ENCODE measurements at places on chromosomes 6 and 20. TPM values are rescaled to one million over a fixed set of nuclear protein-coding genes. Genes with fewer than 3 reads are reported as not detected.

PLAGL1 gene
- total RNA-seq = 10.6 TPM

CFAP206 gene
- 0.31 TPM for total RNA-seq

DAAM2 gene
- 13.6 TPM for total RNA-seq

PTPRT gene
- total RNA-seq = under 0.01 TPM

TFAP2C gene
- total RNA-seq = not detected

FAM50B gene
- 11.0 TPM for total RNA-seq

OR12D2 gene
- total RNA-seq = not detected

ZCCHC3 gene
- total RNA-seq = 7.9 TPM

PROKR2 gene
- total RNA-seq = not detected

MEI4 gene
- not detected for total RNA-seq

UCKL1 gene
- 15.7 TPM for total RNA-seq

NHSL1 gene
- total RNA-seq = 4.6 TPM

MRPL14 gene
- 34.4 TPM for total RNA-seq

UNC93A gene
- not detected for total RNA-seq

BCAS1 gene
- not detected for total RNA-seq

HLA-DPA1 gene
- total RNA-seq = 2.8 TPM

C20orf202 gene
- not detected for total RNA-seq

CAPN11 gene
- total RNA-seq = 0.13 TPM

SHLD1 gene
- total RNA-seq = 2.5 TPM

HUS1B gene
- total RNA-seq = 0.66 TPM

FKBP1C gene
- 0.79 TPM for total RNA-seq

SUMO4 gene
- total RNA-seq = 1.3 TPM

PLCB1 gene
- total RNA-seq = 24.3 TPM

ECT2L gene
- under 0.01 TPM for total RNA-seq

ANKRD6 gene
- 12.3 TPM for total RNA-seq

EYS gene
- under 0.01 TPM for total RNA-seq

OPN5 gene
- total RNA-seq = 1.1 TPM

DEFB110 gene
- total RNA-seq = not detected

LPA gene
- total RNA-seq = not detected

MYL9 gene
- 11.6 TPM for total RNA-seq

PCNA gene
- 134 TPM for total RNA-seq

LHFPL5 gene
- not detected for total RNA-seq

CST2 gene
- 10.8 TPM for total RNA-seq

CCN6 gene
- total RNA-seq = not detected

ZBP1 gene
- total RNA-seq = not detected

BPI gene
- 0.79 TPM for total RNA-seq

IYD gene
- total RNA-seq = under 0.01 TPM

RAB23 gene
- 32.0 TPM for total RNA-seq

TRAPPC3L gene
- total RNA-seq = 0.13 TPM

NKX2-2 gene
- not detected for total RNA-seq

ADA gene
- total RNA-seq = 0.99 TPM

PBOV1 gene
- not detected for total RNA-seq

FOXA2 gene
- total RNA-seq = not detected

TP53TG5 gene
- total RNA-seq = not detected

CRISP3 gene
- not detected for total RNA-seq

TFAP2A gene
- 0.44 TPM for total RNA-seq

VTA1 gene
- 40.4 TPM for total RNA-seq

KCNK16 gene
- total RNA-seq = not detected

FAM184A gene
- 1.2 TPM for total RNA-seq

TTK gene
- 11.7 TPM for total RNA-seq

ZNF311 gene
- total RNA-seq = 1.3 TPM

ELOVL4 gene
- 2.8 TPM for total RNA-seq

RHAG gene
- total RNA-seq = not detected

PACSIN1 gene
- not detected for total RNA-seq

PTCRA gene
- not detected for total RNA-seq
